ENCODE measurements at places on chromosomes 3 and 15.

DNA sequence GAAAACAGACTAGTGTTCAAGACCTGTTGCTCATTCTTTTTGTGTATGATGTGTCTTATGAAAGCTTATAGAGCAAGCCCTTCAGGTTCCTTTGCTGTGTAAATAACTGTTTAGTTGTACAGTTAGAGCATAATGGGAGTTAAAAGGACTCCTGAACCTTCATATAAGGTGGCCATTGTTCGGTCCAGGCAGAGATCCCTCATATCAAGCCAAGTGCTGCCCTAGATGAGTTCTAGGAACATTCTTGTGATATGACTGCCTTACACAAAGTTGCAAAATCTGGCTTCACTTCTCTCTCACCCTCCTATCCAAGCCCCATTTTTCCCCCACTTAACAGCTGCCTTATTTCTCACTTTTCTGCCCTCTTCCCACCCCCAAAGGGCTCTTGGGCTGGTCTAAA, 26.9 kb downstream of the GYG1 start:
- DNase-seq: no peak

GRCh38 chr3:48493203-48493501, 10.8 kb downstream of the SHISA5 start:
- DNase-seq: no peak

DNA sequence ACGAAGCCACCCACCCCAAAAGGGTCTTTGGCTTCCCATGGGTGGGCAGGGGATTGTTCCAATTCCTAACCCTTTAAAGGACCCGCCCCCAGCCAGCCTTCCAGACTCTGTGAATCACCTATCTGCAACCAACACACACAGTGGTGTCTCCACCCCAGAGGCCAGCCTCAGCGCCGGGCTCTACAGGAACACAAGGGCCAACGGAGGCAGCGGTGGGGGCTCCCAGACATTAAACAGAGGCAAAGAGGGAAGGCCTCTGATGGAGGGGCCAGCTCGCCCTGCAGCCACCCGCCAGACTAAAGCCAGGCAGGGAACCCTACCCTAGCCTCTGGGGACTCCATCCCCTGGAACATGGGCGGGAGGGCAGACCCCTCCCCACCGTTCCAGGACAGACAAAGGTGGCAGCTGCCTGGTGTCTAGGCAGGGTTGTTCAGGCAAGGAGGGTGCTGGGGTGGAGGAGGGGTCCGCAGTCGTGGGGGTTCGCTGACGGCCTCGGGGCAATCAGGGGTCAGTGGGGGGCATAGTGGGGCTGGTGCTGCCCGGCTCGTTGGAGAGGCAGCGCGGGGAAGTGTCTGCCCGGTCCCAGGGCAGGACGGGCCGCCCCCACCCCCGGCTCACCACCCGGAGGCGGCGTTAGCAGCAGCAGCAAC, 448 bp downstream of the SHISA5 start:
- no peak for DNase-seq

DNA sequence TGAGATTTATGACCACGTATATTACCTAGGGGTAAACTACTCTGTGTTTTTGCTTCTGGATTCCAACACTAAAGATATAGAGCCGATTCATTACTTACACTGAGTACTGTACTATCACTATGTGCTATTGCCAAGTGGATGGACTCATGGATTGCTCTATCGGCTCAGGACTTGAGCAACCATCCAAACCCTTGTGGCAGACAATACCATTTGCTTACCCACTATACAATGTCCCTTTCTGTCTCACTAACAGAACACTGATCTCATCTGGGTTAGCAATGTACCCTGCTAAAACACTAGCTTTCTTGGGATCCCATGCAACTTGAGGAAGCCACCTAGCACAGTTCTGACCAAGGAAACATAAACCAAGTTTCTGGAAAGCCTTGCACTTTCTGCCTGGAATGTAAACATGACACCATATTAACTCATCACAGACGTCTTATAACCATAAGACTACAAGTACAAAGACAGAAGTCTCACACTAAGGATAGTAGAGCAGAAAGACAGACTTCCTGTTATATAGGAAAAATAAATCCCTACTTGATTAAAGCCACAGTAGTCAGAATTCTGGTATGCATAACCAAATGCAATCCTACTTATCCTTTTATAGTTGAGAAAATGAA, 38.6 kb downstream of the HACD2 start:
- no peak for DNase-seq

GRCh38 chr3:126731044-126731443, 27.0 kb downstream of the CHCHD6 start:
- peak; percentile 67 for DNase-seq

GRCh38 chr3:125220183-125220582, 7.6 kb upstream of the SLC12A8 start:
- DNase-seq: no peak

GRCh38 chr3:64354956-64355355, 129.7 kb upstream of the PRICKLE2 start:
- DNase-seq: no peak

DNA sequence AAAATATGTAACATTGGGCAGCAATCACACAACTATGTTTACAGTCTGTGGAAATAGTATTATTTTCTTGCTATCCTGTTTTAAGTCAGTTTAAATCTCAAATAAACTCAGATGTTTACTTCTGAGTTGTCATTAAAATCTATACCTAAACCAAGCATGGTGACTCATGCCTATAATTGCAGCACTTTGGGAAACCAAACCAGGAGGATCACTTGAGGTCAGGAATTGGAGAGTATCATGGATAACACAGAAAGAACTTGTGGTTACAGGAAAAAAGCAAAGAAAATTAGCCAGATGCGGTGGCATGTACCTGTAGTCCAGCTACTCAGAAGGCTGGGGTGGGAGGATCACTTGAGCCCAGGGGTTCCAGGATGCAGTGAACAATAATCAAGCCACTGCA, 631.6 kb upstream of the EPHA6 start:
- DNase-seq: no peak

DNA sequence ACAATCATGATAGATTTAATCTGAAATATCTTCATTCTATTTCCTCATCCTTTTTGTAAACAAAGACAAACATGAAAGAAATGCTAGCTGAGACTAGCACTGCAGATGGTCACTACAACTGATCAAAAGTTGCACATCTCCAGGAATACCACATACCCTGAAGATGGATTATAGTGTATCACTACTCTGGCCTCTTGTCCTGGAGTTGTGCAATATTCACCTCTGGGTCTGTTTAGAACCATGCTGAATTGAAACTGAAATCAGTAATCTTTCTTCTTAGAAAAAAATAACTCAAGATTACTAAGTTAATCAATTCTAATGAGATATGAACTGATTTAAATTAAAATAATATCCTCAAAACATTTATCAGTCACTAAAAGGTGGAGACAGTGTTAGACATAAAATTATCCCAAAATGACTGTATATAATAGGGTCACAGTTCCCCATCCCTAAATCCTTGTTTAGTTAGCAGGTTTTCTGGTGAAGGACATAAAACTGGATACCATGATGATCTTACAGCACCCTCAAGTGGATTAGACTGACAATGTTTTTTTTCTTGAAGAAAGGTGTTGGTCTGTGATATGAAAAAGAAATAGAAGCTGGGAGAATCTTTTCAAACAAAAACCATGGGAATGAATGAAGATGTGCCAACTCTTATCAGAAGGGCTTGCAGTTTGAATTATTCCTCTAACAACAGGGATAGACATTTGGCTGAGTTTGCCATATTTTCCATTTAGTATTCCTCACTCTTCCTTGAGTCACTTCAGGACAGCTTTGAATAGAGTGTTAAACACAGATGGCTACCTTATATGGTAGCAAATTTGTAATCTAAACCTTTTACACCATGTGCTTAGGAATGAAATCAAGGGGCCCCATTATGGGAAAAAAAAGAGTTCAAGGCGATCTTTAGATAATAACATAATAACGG, 7.1 kb upstream of the TTC14 start:
- DNase-seq: no peak

DNA sequence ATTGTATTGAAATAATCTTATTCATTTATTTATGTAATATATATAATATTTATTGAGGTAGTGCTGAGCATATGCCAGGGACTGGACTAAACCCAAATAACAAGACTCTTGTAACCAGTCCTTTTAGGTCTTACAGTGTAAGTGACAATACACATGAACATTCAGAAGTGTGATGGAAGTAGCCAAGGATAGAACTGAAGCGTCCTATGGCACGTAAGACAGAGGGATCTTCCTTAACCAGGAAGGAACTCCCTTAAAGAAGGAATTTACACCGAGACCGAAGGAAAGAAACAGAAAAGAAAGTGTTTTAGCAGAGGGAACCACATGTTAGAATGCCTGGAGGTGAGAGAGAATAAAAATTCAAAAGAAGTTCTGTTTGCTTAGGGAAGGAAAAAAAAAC, 23.6 kb upstream of the CLDN1 start:
- DNase-seq: no peak

DNA sequence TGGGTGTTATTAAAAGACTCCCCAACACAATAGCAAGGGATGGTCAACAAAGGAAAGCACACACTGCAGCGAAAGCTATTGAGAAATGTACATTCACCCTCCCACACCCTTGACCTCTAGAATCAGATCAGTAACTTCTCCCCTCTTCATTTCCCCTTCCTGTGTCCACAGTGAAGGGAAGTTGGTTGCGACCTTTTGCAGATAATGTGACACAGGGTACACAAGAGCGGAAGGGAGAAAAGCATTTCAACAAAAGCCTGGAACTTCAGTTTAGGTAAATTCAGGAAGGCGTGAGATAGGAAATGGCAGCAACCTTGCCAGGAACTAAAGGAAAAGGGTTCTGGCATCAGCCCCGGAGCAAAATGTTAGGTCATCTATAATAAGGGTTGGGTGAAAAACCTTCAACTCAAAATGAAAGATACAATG, 899.8 kb downstream of the MCTP2 start:
- no peak for DNase-seq

DNA sequence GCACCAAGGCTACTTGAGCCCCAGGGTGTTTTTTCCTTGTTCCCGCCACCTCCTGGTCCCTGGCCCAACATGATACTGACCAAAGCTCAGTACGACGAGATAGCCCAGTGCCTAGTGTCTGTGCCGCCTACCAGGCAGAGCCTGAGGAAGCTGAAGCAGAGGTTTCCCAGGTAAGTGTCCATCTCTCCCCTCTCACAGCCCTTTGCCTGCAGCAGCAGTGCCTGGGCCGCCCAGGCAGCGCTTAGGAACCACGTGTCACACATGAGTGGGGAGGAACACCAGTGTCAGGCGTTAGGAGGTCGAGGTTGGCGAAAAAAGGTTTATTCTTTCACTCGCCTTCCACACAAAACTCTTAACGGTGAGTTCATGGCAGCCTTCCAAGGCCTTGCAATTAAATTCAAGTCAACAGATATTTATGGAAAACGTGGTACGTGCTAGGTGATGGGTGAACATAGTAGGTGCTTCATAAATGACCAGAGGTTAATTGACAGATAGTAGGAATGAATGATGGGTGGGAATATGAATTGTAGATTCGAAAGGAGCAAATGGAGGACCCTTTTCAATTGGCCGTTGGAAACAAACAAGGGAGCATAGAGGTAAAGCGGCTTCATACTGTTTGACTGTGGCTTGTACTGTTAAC, 486 bp downstream of the CDIN1 start:
- peak; percentile 34 for DNase-seq

DNA sequence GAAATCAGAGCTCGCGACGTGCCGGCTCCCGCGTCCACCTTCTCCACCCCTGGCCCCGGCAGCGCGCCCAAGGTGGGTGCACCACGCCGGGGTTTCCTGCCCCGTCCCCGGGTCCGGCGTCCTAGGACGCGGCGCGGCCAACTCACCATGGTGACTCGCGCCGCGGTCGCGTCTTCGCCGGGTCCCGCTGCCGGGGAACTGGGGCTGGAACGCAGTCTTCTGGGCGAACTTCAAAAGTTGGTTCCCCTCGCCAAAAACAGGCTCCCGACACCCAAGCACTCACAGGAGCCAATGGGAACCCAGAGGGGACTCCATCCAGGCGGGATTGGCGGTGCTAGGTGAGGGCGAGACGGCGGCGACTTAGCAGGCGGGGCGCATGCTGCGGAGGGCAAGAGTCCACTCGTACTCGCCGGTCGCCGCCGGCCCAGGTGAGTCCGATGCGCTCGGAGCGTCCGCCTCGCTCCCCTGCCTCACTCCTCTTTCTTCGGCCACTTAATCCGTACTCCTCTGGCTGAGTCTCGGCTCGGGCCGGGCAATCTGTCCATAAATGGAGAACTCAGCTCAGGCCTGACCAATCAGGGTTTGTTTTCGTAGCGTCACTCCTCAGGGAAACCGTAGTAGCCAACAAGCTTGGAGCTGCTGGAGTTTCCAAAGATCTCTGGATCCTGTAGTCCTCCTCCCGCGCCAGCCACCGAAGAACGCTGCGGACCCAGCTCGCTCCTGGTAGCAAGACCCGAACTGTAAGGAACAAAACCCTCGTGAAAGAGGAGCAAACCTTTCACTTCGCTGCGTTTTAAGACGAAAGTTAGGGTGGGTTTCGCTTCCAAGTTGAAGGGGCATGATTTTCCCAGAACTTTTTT, at the start of gene MYO1E:
Gene MYO1E, minus strand, starts transcription at position 520 of the 860 bp plus-strand sequence. Its CDS starts 371 bp downstream, at position 149.
- DNase-seq: peak; percentile 61

DNA sequence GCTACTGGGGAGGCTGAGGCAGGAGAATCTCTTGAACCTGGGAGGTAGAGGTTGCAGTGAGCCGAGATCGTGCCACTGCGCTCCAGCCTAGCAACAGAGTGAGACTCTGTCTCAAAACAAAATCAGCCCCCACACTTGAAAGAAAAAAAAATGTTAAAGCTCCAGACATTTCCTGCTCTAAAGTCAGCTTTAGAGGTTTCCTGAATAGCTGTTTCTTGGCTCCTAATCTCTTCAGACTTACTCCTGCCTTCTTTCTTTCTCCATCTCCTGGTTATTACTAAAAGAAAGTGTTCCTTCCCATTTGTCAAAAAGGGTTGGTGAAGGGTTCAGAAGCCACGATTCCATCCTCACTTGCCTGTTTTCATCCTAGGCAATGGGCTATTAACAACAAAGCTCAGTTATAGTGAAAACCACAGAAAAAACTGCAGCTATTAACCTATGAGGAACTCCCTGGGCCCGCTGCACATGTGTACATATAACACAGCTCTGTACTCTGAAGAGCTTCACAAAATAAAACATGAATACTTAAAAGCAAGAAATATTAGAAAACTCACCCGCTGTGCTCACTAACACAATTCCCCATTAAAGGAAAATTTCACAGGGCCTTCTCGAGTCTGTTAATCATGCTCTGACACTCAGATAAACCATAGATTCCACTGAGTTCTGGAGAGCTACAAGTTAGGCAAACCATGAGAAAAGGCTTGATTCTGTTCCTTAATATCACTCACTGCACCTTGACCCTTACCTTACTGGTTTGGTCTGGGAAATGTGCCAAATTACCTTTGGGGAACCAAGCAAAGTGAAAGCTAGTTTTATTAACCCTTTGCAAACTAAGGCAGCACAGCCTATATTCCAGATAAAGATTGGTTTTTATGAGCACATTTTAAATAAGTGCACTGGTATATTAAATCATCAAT, 89.9 kb upstream of the TSPAN3 start:
- no peak for DNase-seq

GRCh38 chr15:82133251-82133650, 87.4 kb upstream of the MEX3B start:
- no peak for DNase-seq

DNA sequence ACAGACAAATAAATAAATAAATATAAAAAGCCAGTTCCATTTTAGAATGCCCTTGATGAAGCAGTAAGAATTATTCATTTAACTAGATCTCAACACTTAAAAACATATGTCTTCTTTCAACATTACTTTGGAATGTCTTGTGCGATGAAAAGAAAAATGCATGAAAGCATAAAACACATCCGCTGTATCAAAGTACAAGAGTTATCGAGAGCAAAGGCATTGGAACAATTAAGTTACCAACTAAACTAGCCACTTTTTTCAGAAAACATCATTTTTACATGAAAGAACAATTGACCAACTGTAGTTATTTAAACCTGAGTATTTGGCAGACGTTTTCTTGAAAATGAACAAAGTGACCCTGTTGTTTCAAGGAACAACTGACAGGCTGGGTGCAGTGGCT, 27.5 kb upstream of the ACAN start:
- DNase-seq: no peak

Data from activated CD8-positive, alpha-beta T cell treated with anti-CD3 and anti-CD28 coated beads, Interleukin-2, amount 10 ng/mL, durations not matched to agents 7 days and 5 days (primary cell).